LHCN-M2 (cell line): ENCODE measurements at places on chromosomes 3 and 15. TPM values are rescaled to one million over a fixed set of nuclear protein-coding genes. Genes with fewer than 3 reads are reported as not detected.

Gene SIDT1
- not detected in 2 replicates for total RNA-seq

Gene TRIM42
- not detected in 2 replicates for total RNA-seq

Gene KBTBD12
- not detected in 2 replicates for total RNA-seq

Gene CAPN3
- total RNA-seq = 0.17 and 0.77 TPM in 2 replicates

Gene GPR27
- not detected in 2 replicates for total RNA-seq

Gene NR2F2
- total RNA-seq = 8.5 and 11.6 TPM in 2 replicates

Gene TMOD3
- total RNA-seq = 30.8 and 32.3 TPM in 2 replicates

Gene LRRN1
- total RNA-seq = not detected in 2 replicates

Gene TEX55
- not detected in 2 replicates for total RNA-seq

Gene RNF13
- 24.2 and 25.4 TPM in 2 replicates for total RNA-seq

DNA sequence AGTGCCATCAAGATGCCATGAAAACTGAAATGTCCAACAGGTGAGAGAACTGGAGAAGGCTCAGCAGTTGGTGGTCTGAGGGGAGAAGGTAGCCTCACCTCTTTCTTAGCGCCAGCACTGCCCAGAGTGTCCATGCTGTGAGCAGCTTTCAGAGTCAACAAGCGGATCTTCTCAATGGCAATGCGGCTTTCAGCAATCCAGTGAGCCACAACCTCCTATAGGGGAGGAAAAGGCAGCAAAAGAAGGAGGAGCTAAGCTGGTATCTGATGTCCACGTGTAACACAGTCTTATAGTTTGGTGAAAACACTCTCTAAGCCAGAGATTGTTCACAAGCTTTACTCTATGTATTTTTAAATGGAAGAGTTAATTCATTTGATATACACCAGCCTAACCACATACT, 36.1 kb upstream of the ACKR4 start:
- no peak for DNase-seq

- no peak for DNase-seq
Observed at GRCh38 chr3:159057621-159058020, 255.8 kb downstream of the MFSD1 start.

- no peak for DNase-seq
Observed at GRCh38 chr3:138423316-138423715, 11.1 kb upstream of the ESYT3 start.

GRCh38 chr15:31457631-31458526, 131.2 kb downstream of the KLF13 start:
- DNase-seq = peak; percentile 46

GRCh38 chr3:59467476-59467875, 417.7 kb upstream of the CFAP20DC start:
- DNase-seq = no peak

- no peak for DNase-seq
Observed at GRCh38 chr3:160125258-160125657, 100.0 kb upstream of the C3orf80 start.

GRCh38 chr15:53843166-53843565, 83.7 kb upstream of the WDR72 start:
- DNase-seq = no peak

- DNase-seq = no peak
Observed at GRCh38 chr3:21520106-21520963, 230.7 kb downstream of the ZNF385D start.

GRCh38 chr15:52682781-52683180, 3.6 kb upstream of the ATOSA start:
- DNase-seq = no peak

- DNase-seq = no peak
Observed at GRCh38 chr3:174169736-174170135, 689.4 kb upstream of the NAALADL2 start.

- no peak for DNase-seq
Observed at GRCh38 chr3:140532793-140533330, 145.0 kb upstream of the TRIM42 start.

DNA sequence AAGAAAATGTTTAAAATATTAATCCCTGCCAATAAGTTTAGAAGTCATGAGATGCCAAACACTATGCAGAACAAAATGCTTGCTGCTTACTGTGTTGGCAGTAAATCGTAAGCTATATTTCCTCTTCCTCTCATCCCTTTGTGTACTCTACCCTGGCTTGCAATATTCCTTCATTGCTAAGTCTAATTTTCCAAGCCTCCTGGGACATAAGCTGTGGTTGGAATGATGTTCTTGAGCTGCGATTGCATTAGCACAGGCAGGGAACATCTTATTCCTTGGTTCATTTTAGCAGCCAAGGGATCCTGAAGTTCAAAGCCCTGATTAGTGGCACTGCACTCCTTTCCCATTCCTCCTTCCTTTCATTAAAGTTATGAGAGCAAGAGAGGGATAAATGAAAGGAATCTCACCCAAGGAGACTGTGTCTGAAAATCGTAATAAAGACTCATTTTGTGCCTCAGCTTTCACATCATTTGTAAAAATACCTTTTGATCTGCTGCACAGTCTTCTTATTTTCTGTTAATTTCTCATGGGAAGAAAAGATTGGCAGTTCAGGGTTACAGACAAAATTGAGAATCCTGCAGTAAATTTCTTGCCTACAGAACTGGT, 535.2 kb downstream of the OCA2 start:
- DNase-seq = no peak

DNA sequence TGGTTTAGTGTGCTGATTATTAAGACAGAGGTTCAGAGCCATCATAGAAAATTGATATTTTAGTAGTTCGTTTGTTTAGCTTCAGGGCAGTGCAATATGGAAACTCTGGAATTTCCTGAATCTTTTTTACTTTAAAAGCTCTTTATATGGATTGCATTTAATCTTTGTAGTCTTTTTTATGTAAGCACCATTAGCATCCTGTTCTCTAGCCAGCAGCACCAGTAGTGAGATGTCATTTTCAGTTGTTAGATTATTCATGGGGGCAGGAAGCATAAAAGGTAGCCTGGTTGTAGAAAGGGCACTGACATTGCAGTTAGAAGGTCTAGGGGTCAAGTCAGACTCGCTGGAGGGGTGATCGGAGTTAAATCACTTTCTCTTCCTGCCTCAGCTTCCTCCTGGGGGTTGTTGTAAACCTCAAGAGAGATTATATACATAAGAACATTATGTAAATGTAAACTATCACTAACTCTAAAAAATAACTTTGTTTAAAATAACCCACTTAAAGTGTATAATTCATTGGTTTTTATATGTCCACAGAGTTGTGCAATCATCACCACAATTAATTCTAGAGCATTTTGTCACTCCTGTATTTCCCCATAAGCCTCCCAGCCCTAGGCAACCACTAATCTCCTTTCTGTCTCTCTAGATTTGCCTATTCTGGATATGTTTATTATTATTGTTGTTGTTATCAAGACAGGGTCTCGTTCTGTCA, 31.4 kb upstream of the ITPKA start:
- DNase-seq = no peak
